ENCODE measurements at places on chromosomes 11 and 22.

- ATAC-seq = no peak
Observed at GRCh38 chr11:95505927-95506426, 275.0 kb upstream of the SESN3 start.

DNA sequence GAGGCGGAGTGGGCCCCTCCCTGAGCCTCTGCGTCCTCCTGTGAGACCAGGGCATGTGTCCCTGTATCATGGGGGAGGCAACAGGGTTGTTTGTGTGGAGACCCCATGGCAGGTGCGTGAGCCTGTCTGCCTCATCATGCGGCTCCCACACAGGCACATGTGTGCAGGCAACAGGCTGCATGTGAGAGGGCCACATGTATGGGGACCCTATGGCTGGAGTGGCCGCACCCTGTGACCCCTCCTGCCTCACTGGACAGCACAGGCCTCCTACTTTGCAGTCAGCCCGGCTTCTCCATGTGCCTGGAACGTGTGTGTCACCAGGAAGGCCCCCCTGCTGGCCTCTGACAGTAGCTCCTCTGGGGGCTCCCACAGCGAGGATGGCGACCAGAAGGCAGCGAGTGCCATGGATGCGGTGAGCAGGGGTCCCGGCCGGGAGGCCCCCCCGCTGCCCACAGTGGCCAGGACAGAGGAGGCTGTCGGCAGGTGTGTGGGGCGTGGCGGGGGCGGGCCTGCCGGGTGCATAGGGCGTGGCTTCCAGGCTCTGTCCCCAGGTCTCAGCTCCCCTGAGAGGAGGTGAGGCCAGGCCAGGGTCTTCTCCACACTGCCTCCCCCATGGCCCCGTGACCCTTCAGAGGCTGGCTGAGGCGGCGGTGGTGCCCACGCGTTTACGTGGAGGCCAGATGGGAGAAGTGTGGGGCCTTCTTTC, 34.1 kb downstream of the SBF1 start:
- ATAC-seq = no peak

DNA sequence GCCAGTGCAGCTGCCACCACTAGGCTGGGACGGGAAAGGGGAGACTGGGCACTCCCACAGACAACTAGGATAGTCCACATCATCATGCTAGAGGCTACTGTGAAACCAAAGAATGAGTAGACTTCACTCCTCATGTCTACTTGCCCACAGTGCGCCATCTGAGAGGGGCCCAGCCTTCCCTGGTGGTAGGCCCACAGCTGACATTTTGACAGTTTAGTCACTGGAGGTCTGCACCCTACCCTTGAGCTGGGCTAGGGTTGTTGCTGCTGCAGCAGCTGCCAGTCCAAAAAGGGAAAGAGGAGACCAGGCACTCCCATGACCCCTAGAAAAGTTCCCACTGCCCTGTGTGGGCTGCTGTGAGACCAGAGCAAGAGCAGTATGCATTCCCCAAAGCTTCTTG, 141.2 kb downstream of the DLG2 start:
- ATAC-seq = no peak

DNA sequence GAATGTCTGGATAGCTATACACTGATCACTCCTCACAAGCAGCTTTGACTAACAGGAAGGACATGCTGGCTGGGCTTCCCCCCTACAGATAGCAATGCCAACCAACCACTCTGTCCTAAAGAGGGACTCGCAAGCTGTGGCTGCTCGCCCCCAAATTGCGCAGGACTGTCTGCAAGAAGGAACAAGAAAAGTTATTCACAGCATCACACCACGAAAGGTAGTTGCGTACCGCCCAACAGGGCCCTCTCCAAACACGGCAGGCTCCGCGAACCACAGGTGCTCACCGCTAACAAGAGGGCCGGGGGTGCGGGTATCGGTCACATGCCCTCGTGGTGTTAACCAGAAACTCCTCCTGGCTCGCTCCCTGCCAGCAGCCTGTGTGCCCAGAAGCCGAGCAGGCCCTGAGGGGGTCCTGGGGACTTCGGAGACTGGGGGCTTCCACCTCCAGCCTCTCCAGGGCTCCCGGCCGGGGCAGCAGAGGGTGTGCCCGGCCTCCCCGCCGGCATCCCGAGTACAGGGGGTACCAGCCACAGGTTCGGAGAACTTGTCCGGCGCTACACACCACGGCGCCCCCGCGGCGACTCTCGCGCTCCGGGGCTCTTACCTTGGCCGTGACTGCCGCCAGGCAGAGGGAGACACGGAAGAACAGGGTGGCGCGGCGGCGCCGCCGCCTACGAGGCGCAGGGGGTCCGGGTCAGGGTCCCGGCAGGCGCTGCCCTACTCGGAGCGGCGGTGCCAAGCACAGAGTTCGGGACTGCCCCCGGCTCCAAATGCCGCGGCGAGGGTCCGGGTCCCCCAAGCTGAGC, 682 bp downstream of the LARGE1 start:
- no peak for ATAC-seq

- ATAC-seq = no peak
Observed at GRCh38 chr11:47351156-47352126, 1.1 kb downstream of the MYBPC3 start.

- ATAC-seq = no peak
Observed at GRCh38 chr11:7089328-7090251, 792 bp downstream of the RBMXL2 start.

DNA sequence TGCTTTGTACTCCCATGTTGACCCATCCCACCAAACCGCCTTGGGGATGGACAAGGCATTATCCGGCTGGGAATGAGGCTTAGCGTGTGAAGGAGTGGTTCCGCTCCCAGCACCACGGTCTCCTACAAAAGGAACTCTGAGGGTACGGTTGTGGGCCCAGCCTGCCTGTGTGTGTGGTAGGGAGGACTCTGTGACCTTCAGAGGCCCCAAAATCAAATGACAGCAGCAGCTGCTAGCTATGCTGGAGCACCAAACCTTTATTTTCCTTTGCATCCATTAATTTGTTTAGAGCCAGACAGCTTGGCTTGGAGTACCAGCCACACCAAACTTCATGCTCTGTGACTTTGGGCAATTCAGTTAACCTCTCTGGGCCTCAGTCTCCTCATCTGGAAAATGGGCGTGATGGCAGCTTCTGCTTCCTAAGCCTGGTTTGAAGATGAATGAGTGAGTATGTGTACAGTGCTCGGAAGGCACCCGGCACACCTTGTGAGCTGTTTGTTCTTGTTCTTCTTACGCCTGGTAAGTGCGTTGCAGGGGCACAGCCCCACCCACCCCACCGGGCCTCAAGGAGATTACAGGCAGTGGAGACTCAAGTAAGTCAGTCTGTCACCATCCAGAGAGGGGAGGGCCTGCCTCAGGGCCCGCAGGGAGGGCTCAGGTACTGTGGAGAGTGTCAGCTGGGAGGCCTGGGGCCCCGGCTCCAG, 25.3 kb downstream of the MB start:
- no peak for ATAC-seq

DNA sequence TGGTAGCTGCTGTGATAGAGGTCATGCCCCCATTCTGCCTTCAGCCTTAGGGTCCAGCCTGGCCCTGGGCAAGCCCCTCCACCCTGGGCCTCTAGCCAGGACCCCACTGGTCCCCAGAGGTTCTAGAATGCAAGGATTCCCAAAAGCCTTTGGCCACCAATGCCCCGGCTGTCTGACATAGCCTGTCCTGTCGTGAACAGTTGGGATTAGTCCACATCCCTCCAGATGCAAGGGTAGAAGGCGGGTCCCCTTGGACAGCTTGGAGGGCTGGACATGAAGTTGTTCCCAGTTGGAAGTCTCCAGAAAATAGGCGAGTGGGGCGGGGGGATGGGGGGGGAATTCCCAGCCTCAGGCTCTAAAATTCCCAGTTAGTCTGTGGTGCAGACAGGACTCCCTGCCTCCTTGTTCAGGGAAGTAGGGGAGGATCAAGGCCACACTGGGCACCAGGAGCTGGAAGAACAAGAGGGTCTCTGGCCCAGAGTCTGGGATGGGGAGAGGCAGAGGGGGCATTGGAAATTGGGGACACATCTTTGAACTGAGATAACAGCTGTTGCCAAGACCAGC, 5.2 kb upstream of the ADORA2A start:
- ATAC-seq = no peak

DNA sequence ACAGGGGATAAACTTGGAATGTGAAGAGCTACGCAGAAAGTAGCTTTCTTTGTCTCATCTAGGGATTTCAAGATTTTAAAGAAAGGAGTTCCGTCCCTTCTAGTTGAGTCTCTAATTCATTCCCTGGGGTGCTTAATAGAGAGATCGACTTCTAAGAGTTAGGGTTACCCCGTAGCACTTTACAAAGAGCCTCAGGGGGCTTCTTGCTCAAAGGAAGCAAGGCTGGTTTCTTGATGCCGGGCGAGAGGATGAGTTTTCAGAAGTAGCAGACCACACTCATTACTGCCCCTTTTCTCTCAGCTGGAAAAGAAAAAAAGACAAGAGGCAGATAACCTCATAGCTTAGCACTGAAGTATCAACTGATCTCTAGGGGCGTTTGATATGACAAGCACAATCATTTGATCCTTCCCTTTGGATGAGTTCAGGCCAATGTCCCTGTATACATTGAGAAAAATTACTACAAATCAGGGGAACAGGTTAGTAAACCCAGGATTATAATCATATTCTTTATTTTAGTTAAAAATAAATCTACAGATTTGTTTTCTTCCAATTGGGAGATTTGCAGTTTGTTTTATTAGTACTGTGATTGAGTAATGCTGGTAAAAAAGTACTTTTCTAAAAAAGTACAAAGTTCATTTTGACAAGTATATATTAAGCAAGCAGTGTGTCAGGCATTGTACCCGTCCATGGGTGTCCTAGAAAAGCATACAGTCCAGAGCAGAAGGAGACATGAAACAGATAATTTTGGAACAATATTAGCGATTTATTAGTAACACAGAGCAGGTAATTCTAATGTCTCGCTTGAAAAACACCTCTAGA, 18.7 kb downstream of the ELMOD1 start:
- ATAC-seq = no peak

GRCh38 chr11:134124660-134125451, 56.0 kb downstream of the JAM3 start:
- no peak for ATAC-seq

DNA sequence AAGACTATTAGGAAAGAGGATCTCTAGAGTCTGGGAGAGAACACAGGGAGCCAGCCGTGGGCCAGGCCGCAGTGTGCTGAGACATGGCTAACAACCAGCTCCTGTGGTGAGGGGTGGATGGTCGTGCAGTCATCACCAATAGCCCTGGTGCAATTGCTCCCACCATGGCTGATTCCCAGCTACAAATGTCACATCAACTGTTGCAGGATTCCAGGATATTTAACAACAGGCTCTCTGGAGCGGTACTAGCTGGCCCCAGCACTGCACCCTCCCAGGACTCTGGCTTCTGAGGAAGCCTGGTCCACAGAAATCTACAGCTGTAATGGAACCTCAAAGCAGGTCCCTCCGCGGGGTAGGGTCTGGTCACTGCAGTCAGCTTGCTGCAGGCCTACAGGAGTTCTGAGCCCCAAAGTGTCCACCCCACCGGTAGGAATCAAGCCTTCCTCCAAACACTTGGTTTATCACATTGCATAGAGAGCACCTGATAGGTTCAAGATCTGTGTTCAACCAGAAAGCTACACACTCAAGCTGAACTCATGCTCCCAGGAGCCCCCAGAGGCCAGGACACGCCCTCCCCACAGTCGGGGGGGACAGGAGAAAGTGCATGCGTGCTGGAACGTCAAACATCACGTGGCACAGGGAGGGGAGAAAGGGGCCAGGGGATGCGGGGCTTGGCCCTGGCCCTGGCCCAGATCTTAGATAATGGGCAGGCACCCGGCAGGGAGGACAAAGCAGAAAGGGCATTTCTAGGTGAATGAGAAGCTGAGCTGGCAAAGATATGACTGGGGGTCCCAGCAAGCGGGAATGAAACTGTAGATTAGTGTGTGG, 609.0 kb downstream of the TBC1D22A start:
- no peak for ATAC-seq

DNA sequence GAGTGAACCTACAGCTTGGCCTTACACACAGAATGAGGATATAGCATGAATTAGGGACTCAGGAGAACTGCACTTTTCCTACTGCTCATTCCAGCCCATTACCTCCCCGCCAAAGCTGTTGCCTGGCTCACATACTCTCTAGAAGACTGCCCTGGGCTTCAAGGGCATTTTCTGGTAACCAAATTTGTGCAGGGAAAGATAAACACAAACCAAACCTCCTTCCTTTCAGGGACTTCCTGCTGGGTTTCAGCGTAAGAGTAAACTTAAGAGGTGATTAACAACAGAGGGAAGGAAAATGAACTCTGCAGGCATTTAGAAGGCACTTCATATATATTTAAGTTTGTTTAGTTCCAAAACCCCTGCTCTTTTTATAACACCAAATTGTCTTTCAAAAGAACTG, 194.9 kb downstream of the SWAP70 start:
- ATAC-seq = no peak

GRCh38 chr22:44363013-44363979, 50.5 kb upstream of the SHISAL1 start:
- ATAC-seq = no peak

DNA sequence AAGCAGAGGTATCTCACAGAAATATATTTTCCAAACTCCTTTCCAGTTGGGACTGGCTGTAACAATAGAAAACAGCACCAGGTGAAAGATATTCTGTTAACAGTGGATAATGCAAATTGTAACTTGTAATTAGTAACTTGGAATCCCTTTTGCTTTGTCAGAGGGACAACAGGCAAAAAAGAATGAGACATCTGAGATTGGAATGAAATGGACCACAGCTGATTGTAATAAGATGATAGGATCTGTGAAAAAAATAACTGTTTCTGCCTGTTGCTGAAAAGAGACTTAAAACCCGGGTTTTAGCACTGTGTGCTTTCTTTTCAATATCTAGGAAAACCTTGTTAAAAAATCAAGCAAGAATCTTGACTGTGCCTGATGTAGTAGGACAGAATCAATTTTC, 655.7 kb downstream of the METTL15 start:
- no peak for ATAC-seq

GRCh38 chr22:47288680-47289079, 526.2 kb downstream of the TBC1D22A start:
- no peak for ATAC-seq

DNA sequence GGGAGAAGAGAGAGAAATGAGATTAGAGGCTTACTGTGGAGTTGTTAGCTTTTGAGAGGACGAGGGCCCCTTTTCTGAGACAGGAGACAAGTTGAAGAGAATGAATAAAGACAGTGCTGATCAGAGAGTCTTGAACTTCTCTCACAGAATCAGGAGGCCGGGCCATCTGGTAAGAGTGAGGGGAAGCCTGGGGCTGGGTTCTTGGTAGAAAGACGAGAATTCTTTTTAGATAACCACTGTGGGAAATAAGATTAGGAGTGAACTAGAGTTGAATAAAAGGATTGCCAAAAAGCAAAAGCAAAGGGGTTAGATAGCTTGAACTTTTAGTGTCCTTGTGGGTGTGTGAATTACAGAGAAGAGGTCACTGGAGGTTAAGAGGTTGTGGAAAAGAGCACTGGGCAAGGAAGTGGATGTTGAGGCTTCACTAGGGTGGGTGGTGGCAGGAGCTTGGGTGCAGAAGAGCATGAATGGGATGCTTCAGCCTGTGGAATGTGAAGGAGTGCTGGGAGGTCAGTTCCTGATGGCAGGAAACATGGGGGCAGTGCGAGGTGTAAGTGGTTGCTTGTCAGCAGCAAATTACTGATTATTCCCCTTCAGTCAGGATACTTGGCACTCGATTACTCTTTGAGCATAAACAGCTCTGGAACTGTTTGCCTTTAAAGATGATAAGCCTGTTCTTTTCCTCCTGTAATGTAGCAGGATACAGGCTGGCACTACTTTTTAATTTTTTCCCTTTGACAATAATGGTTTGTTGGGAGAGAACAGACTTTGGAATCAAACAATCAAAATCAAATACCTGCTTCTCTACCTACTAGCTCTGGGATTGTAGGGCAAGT, 98.3 kb downstream of the ARHGAP42 start:
- ATAC-seq = no peak

Measured in activated CD4-positive, CD25-positive, alpha-beta regulatory T cell treated with anti-CD3 and anti-CD28 coated beads, Interleukin-2, amount 50 U/mL, for 24 hours (primary cell).